ENCODE measurements at places on chromosomes 16 and 17.

- DNase-seq = peak; percentile 61
These were observed 70.5 kb downstream of the RBBP6 start for GRCh38 chr16:24609740-24610415.

DNA sequence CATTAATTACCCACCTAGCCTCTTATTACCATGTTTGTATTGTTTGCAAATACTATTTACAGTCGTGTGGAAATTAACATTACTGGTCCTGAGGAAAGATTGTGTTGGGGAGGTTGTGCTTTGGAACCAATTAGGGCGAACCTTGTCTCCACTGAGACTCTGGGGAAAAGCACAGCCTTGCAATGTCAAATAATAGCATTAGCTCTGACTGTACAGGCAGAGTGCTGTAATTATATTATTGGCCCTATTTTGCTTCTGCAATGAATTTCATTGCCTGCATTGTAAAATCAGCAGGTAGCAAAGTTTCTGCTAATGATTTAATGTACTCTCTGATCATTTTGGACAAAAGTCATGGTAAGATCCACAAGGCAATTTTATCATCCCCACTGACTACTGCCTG lies 97.0 kb downstream of the WWOX start:
- no peak for DNase-seq

DNA sequence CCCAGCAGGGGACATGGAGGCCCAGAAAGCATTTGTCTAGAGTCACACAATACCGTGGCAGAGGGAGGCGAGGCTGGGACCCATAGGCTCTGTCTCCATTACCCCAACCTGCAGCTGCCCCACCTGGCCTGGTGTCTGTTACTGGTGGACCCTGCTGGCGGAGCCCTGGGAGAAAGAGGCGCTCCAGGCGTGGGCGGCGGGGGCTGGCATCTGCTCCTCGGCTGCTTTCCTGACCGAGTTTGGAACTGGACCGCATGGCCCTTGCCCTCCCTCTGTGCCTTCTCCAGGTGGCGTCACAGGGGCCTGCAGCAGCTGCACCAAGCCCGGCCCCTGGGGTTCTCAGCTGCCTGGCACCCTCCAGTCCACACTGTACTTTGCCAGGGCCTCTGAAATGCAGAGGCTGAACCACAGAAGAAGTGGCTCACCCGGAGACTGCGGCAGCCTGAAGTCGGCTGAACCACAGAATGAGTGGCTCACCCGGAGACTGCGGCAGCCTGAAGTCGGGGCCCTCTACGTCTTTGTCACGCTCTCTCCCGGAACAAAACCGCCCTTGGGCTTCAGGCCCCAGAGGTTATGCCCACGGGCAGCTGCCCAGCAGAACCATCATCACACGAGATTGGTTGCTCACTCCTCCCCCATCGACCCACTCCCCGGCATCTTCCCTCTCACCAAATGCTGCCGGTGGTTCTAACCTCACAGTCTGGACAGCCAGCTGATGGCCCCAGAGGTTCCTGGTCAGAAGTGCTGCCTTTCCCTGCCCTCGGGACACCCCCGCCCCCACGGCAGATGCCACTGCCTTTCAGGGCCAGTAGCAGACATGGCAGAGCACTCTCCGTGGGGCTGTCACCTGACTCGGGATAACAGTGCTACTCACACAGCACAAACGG lies 20.2 kb downstream of the CBFA2T3 start:
- no peak for DNase-seq

- no peak for DNase-seq
These were observed 121.9 kb downstream of the CDYL2 start for GRCh38 chr16:80682421-80683070.

GRCh38 chr17:68809148-68809547 lies 146.0 kb downstream of the ABCA8 start:
- DNase-seq = no peak

DNA sequence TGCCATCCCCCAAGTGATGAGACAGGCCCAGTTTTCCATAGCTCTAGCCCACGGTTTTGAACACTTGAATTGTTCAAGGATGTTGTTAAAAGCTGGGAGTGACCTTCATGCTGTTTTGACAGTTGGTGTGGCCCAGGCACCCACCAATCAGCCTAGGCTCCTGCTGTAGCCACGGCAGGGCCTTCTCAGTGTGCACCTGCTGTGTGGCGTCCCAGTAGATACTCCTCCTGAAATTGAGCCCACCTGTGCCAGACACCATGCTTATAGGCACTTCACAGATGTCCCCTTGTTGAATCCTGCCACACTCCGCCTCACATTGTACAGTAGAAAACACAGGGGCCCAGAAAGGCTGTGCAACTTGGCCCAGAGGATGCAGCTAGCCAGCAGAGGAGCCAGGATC lies 86.4 kb downstream of the SOCS1 start:
- DNase-seq = no peak

DNA sequence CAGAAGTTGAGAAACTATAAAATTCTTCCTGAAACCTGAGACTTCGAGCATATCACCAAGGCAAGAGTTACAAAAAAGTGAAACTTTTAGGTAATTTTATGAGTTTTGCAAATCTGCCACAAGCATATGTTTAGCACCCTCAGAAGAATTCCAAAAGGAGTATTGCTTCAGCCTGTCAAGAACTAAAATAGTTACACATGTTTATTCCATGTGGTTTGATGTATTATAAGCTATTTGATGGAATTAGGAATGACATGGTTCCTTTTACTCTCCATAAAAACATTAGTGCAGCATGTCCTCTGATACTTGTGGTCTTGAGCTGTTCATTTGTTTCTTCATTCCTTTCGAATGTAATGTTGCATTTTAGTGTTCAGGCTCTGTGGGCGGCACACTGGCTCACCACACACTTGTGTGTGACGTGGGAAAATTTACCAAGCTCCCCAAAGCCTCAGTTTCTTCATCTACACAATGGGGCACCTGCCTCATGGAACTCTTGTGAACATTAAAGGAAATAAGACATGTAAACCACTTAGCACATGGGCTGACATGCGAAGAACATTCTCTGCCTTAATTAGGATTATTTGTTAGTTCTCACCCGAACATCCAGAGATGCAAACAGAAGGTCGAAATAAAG lies 204.2 kb upstream of the FOXF1 start:
- DNase-seq = no peak

- no peak for DNase-seq
These were observed 232.8 kb downstream of the CCDC182 start for GRCh38 chr17:57512258-57512657.

DNA sequence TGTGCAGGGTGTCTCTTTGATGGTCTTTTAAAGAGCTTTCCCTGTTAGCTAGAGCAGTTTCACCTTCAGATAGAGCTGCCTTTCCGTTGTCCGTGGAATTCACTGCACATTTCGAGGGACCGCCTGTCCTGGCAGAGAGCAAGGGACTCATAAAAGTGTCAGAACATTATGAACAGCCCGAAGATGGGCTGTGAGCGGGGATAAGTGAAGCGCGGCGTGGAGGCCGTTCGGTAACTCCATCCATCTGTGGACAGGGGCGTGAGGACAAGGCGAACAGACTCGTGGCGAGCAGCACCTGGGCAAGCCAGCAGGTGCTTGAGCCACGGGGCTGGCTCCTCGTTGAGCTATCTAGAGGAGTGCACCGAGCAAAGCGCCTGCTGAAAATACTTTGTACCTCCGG lies 371.2 kb downstream of the MAF start:
- DNase-seq = peak; percentile 32

DNA sequence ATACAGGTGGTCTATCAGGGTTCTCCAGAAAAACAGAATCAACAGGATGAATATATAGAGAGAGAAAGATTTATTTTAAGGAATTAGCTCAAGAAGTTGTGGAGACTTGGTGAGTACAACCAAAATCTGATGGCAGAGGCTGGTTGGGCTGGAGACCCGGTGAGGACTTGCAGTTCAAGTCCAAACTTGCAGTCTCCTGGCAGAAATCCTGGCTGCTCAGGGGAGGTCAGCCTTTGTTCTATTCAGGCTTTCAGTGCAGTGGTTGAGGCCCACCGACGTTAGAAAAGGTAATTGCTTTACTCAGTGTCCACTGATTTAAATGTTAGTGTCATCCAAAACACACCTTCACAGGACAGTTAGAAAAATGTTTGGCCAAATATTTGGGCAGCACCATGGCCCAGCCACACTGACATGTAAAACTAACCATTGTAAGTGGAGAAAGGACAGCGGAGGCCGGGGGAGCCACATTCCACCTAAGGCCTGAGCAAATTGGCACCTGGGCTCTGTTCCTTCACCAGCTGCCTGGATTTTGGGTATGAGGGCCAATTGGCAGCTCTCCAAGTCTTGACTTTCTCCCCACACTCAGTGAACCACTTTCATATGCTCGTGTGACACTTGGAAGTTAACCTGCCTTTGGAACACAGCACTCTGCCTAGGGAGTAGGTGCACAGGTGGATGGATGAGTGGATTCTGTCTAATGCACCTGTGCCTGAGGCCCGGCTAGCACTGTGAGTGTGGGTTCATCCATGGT lies 54.7 kb downstream of the CACNG5 start:
- DNase-seq = no peak

- no peak for DNase-seq
These were observed 495.0 kb upstream of the HSBP1 start for GRCh38 chr16:83312718-83313245.

DNA sequence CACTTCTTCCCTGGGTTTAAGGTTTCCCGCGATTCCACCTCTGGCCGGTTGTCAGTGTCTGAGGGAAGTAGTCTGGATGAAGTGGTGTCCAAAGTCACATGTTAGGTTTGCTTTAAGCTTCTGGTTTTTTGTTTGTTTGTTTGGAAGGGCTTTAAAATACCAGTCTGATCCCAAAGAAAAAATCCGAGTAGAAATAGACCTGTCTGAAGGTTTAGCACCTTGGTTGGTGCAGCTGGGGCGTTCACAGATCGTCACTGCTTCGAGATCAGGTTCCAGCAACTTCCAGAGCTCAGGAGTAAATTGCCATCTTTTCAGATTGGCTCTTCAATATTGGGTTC lies 567 bp downstream of the TMEM97 start:
- DNase-seq = no peak

- no peak for DNase-seq
These were observed 656 bp upstream of the FUS start for GRCh38 chr16:31179219-31179746.

- DNase-seq = no peak
These were observed 23.4 kb downstream of the AXIN2 start for GRCh38 chr17:65537845-65538674.

DNA sequence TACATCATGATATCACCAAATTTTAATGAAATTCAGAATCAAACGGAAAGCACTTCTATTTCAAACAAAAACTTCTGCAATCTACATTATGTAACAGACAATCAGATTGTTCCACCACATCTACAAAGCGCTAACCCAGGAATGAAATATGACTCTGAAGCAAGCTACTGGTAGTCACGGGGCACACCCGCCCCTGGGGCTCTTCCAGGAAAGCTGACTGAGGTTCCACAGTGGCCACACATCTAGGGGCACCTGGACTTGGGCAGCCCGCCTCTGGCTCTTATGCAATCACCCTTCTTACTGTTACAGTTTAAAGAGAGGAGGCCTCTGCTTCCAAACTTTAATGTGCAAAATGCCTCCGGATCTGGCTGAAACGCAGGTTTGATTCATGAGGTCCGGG lies 27.5 kb downstream of the ZCCHC14 start:
- DNase-seq = no peak

GRCh38 chr16:75471723-75472633 lies 7.5 kb upstream of the TMEM170A start:
- DNase-seq = no peak

DNA sequence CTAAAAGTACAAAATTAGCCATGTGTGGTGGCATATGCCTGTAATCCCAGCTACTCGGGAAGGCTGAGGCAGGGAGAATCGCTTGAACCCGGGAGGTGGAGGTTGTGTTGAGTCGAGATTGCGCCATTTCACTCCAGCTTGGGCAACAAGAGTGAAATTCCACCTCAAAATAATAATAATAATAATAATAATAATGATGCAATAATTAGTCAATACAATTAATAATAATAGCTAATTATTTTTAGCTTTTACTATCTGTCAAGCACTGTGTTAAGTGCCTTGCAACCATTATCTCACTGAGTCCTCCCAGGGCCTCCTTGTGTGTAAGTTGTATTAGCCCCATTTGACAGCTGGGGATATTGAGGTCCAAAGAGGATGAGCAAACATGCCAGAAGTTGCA lies 14.3 kb upstream of the HS3ST3A1 start:
- no peak for DNase-seq

- no peak for DNase-seq
These were observed 19.6 kb upstream of the LRRC75A start for GRCh38 chr17:16511593-16511992.

- DNase-seq = no peak
These were observed 31.3 kb downstream of the ASIC2 start for GRCh38 chr17:33261820-33262219.

GRCh38 chr16:81940781-81941560 lies 70.3 kb downstream of the SDR42E1 start:
- DNase-seq = peak; percentile 25

DNA sequence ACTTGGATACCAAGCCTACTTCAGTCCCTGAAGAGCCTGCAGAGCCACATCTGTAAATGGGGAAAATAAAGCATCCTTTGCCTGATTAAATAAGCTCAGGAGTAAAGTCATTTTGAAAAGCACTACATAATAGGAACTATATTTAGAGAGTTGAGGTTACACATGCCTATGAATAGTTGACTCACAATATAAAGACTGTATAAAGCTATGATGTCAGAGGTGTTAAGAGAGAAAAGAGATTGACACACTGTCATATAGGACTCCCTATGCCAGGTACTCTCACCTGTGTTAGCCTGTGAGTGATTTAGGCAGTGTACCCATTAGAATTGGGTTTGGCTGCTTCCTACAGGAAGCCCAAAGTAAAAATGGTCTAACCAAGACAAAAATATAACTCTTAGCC lies 87.7 kb upstream of the CRHR1 start:
- DNase-seq = no peak

- DNase-seq = no peak
These were observed 558 bp downstream of the PEX12 start for GRCh38 chr17:35577830-35578196.

GRCh38 chr17:76076146-76076764 lies 1.7 kb downstream of the GALR2 start:
- DNase-seq = no peak

DNA sequence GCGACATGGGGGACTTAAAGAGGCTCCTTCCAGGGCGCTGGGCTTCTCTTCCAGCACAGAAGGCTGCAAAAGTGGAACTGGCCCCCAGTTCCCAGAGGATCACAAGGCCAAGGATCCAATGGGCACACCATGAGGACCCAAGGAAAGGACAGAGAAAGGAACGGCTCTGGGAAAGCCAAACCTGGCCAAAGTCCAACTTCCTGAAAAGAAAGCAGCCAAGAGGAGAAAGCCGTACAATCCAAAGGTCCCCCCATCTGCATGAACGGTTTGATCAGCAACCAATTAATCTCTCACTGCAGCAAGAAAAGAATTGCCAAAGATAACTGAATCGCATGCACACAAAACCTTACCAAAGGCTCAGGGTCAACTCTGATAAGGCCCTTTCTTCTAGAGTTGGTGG lies 19.8 kb upstream of the ICAM2 start:
- no peak for DNase-seq

GRCh38 chr17:1643999-1644492 lies 1.5 kb downstream of the SCARF1 start:
- no peak for DNase-seq

GRCh38 chr17:32348483-32348800 lies 1.5 kb upstream of the ZNF207 start:
- DNase-seq = no peak
